Thyroid gland (tissue), 4 donors: ENCODE measurements at places on chromosomes 11 and 22. TPM values are rescaled to one million over a fixed set of nuclear protein-coding genes. Genes with fewer than 3 reads are reported as not detected.
A peak's percentile ranks its signal among the peaks of the same experiment; 100 is the strongest.

- DNase-seq = no peak
These were observed 420.6 kb downstream of the BRD1 start for GRCh38 chr22:49406879-49407587.

GRCh38 chr11:121740902-121741301, 288.1 kb upstream of the SORL1-AS1 start:
- DNase-seq = no peak

GAB4 gene
- not detected for total RNA-seq

- peak; percentile 84 for DNase-seq
These were observed 88.6 kb downstream of the PLEKHA7 start for GRCh38 chr11:16925561-16926065.

KCNK4 gene
- total RNA-seq = not detected

SLC22A9 gene
- not detected for total RNA-seq

GRCh38 chr11:83793310-83793709, 507.1 kb upstream of the CCDC90B start:
- DNase-seq = no peak

CHRM4 gene
- total RNA-seq = not detected

SMCO4 gene
- 127 TPM for total RNA-seq

GRCh38 chr11:1839924-1840779, 1.4 kb downstream of the TNNI2 start:
- peak; percentile 16 for DNase-seq

GRCh38 chr22:31269892-31270579, 22.3 kb downstream of the PIK3IP1 start:
- DNase-seq = peak; percentile 42

DNA sequence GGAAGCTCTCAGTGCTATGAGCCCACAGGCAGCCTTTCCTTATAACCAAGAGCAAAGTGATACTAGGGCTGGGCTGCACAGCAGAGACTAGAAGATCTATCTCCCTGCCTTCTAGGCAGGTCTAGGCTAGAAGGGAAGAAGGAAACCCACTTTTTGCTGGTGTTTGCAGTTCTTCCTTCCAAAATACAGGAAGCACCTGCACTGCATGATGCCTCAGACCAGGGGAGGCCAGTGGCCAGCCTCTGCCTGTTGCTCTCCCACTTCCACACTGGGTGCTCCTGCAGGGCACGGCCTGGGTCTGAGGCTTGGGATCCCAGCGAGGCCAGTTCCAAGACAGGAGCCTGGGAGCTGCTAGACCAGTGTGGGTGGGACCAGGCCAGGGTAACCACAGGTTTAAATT, 6.0 kb upstream of the UCP3 start:
- no peak for DNase-seq

GRCh38 chr11:115693002-115693401, 188.8 kb upstream of the CADM1 start:
- DNase-seq = no peak

- no peak for DNase-seq
These were observed 174.7 kb upstream of the CADM1 start for GRCh38 chr11:115678942-115679341.

- DNase-seq = no peak
These were observed 20.9 kb downstream of the PRG3 start for GRCh38 chr11:57359896-57360690.

DNA sequence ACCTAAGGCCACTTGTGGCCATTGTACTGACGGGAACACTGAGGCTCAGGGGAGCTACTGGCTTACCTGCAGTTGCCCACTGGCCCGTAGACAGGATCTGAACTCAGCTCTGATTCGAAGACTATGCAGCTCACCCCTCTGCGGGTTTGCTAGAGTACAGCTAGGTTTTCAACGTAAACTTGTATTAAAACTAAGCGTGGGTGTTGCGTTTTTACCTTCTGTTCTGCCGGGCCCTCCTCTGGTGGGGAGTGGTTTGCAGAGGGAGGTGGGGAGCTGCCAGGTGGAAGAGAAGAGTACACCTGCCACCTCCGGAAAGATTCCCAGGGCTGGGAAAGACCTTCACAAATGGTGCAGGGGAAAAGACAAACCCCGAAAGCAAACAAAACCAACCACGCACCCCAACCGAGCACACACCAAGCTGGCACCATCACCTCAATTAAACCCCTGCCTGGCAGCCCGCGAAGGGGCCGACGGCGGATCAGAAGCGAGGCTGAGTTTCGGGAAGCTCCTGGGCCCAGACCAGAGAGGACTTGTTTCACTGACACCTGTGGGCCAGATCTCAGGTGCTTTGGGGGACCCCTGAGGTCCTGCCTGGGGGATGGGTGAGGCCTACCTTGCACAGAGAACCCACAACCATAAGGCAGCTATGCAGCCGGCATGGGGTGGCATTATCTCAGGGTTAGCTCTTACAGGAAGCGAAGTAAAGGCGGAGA, 37.7 kb downstream of the SHISAL1 start:
- DNase-seq = no peak

TUBA8 gene
- total RNA-seq = 3.2 TPM

DNA sequence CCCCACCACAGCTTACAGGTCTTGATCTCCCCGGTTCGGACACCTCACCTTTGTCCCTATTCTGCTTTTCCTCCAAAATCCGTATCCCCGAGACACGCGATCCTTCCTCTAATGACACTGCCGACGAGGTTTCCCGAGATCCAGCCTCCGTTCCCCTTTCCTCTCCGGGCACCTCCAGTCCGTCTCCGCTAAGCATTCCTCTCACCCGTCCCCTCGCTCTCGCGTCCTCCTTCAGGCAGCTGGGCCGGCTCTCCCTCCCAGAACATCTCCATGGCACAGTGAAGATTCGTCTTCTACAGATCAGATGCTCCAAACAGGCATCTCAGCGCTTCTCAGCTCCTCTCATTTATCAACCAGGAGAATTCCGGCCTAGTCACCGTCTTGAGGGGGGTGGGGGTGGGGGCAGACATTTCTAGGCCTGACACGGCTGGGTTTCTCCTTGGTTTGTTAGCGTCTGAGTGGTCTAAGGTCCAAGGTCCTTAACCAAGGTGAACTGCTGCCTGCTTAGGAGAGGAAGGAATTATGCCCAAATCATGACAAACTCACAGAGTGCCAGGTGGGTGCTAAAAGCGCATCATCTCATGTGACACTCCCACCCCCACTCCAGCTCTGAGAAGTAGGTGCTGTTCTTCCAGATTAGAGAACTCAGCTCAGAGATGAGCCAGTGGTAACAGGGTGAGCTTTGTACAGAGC, at the start of gene SPTBN2:
Gene SPTBN2, minus strand, starts transcription at position 524 of the 693 bp plus-strand sequence. CDS start 7,976 bp downstream, outside the sequence.
- no peak for DNase-seq

- peak; percentile 54 for DNase-seq
These were observed 2.6 kb upstream of the RAB3IL1 start for GRCh38 chr11:61919705-61920631.

DNA sequence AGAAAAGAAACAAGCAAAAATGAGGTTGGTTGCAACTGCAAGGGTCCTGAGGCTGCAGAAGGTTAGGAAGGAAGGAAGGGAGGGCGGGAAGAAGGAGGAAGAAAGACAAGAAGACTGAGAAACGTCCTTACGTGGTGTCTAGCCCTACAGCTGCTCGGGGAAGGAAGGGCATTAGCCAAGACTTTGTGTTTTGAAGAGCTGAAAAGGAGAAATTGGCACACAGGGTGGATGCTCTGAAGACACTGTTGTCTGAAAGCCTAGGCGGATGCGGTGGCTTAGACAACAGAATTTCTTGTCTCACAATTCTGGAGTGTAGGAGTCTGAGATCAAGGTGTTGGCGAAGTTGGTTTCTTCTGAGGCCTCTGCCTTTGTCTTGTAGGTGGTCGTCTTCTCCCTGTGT, 60.7 kb downstream of the MCM5 start:
- DNase-seq = no peak

DNA sequence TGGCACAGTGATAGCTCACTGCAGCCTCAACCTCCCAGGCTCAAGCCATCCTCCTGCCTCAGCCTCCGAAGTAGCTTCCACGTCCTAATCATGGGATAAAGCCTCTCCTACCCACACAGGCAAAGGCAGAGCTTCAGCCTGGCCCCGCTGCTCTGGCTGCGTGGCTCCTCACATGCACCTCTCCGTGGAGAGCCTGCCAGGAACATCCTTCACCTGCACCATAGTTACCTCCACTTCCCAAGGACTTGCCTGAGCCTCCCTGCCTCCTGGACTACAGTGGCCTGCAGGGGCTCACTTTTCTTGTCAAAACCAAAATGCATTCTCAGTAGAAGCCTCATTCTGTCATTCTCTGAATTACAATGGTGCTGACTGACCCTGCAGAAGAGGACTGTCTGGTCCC, 6.5 kb downstream of the C11orf16 start:
- no peak for DNase-seq

DNA sequence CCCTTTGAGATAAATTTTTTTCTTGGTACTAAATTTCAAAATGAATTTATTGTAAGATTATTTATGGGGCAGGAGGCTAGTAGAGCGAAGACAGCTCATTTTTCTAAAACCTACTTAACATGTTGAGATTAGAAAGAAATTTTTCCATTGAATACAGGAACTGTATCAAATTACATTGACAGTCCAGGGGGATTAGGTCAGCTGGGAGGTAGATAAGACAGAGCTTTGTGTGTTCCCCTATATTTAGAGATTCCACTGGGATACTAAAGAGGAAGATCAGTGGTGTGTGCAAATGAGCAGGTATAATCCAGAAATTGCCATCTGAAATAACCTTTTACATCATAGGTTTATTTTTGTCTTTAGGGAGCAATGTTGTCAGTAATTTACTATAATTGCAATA, 32.1 kb downstream of the ENDOD1 start:
- no peak for DNase-seq

CACNA1I gene
- total RNA-seq = 10.7 TPM

GRCh38 chr22:32206774-32207758, 2.2 kb upstream of the RFPL2 start:
- peak; percentile 11 for DNase-seq

- no peak for DNase-seq
These were observed 315.1 kb upstream of the API5 start for GRCh38 chr11:42996421-42997307.

SAA4 gene
- not detected for total RNA-seq

DNA sequence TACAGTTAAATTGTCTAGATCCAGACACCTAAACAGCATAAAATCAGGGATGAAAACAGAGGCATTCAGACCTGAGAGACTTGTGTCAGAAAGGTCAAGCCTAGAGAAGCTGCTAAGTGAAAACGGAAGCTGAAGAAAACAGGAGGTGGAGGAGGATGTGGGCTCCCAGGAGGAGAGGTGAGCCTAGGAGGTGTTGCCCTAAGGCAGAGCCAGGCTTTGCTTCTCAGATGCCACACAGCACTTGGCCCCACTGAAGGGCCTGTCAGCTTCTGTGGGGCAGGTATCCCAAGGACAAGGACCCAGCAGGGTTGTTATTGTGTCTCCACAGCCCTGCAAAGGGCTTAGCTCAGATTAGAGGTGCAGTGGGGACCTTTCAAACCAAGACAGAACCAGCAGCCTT, 14.4 kb downstream of the UFD1 start:
- DNase-seq = no peak

OR5B21 gene
- not detected for total RNA-seq

DNA sequence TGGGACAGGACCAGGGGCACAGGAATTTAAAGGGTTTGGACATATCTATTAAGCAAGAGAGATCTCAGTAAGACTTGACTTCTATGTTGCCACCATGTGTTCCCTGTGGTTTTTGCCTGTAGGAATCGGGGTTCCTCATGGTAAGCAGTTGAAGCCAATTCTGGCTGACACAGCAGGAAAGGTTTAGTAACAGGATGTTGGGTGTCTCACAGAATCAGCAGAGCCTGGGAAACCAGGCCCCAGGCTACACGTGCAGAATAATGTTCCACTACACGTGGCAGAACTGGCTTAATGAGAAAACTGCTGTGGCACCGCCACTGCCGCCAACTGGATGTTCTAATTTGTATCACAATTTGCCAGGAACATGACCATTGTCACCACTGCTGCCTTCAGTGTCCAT, 264.6 kb upstream of the PLET1 start:
- peak; percentile 4 for DNase-seq

KRTAP5-2 gene
- not detected for total RNA-seq

GRCh38 chr22:23836281-23836680, 2.5 kb downstream of the DERL3 start:
- no peak for DNase-seq

- peak; percentile 77 for DNase-seq
These were observed 2.8 kb upstream of the CABP7 start for GRCh38 chr22:29716814-29717545.

DNA sequence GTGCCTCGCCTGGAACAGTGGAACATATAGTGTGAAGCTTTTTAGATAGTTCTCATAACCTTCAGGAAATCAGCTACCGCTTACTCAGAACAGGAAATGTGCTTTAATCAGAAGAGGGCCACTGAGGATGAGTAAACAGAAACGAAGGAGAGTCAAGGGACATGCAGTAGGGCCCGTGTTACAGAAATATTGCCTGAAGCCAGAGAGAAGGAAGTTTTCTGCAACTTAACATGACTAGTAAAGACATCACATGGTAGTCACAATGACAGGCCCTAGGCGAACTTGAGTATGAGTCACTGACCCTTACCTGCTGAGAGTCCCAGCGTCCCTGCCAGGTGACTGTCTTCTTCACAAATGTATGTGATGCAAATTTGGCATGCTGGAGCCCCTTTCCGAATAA, 39.4 kb downstream of the CARD18 start:
- DNase-seq = no peak

TSSK2 gene
- 0.78 TPM for total RNA-seq

SPTBN2 gene
- 0.25 TPM for total RNA-seq

DNA sequence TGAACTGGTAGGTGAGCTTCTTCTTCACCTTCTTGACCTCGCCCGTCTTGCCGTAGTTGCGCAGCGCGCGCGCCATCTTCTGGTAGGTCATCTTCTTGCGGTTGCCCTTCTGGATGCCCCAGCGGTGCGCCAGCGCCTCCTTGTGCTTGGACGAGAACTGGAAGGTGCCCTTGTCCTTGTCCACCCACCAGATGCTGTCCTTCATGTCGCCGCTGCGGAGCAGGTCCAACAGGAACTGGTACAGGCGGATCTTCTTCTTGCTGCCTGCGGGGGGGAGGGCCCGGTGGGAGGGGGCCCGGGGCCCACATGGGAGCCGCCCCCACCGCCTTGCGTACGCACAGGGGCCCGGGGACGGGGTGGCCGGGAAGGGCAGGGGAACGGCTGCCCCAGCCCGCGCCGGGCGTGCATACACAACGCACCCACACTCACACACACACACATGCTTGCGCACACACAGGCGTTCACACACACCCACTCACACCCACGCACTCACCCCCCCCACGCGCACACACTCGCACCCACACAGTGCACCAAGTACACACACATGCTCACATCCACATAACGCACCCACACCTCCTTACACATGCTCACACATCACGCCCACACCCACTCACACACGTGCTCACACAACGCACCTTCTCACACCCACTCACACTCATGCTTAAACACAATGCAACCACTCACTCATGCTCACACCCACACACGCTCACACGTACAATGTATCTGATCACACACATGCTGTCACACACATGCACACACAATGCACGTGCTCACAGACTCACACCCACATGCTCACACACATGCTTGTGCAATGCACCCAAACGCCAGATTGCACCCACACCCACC, 3.0 kb upstream of the MYBPC3 start:
- DNase-seq = peak; percentile 96

GRCh38 chr22:47144791-47145425, 382.5 kb downstream of the TBC1D22A start:
- DNase-seq = peak; percentile 76

- DNase-seq = no peak
These were observed 203.7 kb downstream of the GRIK4 start for GRCh38 chr11:120715239-120715638.

- DNase-seq = no peak
These were observed 53.5 kb downstream of the ENTHD1 start for GRCh38 chr22:39839917-39840510.

GRCh38 chr11:73430326-73430725, 54.1 kb downstream of the RELT start:
- DNase-seq = no peak

- no peak for DNase-seq
These were observed 728.0 kb upstream of the TENM4 start for GRCh38 chr11:80168796-80169195.

NECTIN1 gene
- total RNA-seq = 2.0 TPM

GP1BB gene
- 3.6 TPM for total RNA-seq
